A549 (cell line): ENCODE measurements at places on chromosomes 5 and 9.

DNA sequence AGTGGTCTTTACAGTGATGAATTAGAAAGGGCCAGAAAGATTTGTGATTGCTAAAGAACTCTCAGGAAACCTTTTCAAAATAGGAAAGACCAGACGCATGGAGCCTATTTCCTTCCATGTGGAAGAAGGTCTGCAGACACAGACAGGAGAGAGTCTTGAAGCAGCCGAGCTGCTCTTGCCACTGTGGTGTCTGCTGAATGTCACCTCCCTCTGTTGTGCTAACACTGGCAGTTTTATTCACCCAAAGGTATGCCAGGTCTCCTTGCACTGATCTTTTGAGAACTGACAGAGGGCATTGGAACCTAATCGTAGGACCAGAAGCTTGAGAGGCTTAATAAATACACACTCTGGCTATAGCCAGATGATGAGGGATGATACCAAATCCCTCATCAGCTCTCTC lies 108.7 kb downstream of the SREK1 start:
- DNase-seq = no peak

GRCh38 chr5:51104556-51104955 lies 278.7 kb upstream of the ISL1 start:
- no peak for DNase-seq

GRCh38 chr5:160520609-160521391 lies 99.1 kb downstream of the PTTG1 start:
- no peak for DNase-seq

GRCh38 chr9:89367726-89368437 lies 49.6 kb downstream of the SECISBP2 start:
- no peak for DNase-seq

DNA sequence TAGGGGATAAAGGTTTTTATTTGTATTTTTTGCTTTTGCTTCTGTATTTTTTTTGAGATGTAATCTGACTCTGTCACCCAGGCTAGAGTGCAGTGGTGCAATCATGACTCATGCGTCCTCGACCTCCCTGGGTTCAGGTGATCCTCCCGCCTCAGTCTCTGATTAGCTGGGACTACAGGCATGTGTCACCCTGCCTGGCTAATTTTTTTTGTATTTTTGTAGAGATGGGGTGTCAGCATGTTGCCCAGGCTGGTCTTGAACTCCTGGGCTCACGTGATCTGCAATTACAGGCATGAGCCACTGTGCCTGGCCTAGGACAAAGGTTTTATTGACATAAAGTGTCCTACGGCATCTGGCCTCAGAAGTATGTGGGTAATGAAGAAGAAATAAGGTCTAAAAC lies 297.1 kb upstream of the C9orf72 start:
- no peak for DNase-seq

DNA sequence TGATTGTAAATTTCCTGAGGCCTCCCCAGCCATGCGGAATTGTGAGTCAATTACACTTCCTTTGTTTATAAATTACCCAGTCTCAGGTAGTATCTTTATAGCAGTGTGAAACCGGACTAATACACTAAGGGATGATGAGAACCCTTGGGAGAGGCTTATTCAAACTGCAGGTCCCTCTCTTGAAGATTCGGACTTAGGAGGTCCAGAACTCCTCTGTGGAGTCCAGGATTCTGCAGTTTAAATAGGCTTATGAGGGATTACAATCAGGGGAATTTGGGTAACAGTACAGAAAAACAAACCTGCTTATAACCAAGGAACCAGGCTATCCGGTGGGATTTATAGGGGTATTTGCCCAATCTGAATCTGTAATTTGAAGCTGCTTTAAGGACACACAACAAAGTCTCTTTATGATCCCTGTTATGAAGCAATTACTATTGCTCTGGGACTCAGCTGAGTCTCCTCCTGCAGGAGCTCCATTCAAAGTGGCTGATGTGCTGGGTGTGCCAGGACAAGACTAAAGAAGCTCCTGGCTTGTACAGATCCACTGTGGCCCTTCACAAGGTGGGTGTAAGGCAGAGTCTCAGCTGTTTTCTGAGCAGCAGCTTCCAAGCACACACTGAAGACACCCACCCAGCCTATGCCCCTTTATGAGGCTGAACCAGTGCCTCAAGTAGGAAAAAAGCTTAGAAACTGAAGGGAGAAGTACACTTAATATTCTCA lies 41.8 kb upstream of the LHFPL2 start:
- DNase-seq = no peak

DNA sequence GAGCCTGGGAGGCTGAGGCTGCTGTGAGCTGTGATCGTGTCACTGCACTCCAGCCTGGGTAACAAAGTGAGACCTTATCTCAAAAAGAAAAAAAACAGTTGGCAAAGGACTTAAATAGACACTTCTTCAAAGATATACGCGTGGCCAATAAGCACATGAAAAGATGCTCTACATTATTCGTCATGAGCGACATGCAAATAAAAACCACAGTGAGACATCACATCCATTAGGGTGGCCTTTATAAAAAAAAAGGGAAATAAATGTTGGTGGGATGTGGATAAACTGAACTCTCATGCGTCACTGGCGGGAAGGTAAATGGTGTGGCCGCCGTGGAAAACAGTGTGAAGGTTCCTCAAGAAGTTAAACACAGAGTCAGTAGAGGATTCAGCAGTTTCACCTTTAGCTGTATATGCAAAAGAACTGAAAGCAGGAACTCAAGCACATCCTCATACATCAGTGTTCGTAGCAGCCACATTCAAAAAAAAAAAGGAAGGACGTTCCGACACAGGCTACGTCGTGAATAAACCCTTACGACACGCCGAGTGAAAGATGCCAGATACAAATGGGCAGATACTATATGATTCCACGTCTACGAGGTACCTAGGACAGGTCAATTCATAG lies 24.5 kb upstream of the NRARP start:
- no peak for DNase-seq

- DNase-seq = no peak
Measured at GRCh38 chr5:112529525-112529924, 110.4 kb upstream of the EPB41L4A start.

DNA sequence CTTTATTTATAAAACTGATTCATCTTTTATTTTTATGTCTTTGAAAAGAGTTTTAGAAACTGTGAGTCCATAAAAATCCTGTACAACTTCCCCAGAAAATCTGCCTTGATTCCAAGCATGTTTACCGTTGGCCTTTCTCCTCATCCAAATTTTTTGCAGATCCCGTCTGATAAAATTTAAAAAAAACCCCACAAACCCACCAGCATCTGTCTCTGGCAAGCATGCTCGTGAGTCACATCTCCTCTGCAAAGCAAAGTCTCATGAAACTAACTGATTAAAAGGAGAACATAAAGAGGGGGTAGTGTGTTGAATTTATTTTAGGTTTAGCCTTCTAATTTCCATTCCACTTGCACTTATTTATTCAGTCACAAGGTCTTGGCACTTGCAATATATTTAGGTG lies 109.4 kb downstream of the MAT2B start:
- no peak for DNase-seq

DNA sequence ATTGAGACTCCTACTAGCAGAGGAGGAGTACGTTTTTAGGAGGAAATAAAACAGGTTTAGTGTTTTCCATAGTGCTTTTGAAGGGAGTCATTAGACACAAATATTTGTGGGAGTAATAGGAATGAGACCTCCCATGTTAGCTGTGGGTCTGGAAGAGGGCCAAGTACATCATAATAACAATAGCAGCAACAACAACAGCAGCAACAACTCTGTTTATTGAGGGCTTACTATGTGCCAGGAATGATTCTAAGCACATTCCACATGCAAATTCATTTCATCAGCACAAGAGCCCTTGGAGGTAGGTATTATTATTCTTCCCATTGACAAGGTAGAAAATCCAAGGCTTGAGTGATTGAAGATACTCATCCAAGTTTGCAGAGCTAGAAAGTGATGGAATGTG lies 384.2 kb upstream of the RPS23 start:
- no peak for DNase-seq

DNA sequence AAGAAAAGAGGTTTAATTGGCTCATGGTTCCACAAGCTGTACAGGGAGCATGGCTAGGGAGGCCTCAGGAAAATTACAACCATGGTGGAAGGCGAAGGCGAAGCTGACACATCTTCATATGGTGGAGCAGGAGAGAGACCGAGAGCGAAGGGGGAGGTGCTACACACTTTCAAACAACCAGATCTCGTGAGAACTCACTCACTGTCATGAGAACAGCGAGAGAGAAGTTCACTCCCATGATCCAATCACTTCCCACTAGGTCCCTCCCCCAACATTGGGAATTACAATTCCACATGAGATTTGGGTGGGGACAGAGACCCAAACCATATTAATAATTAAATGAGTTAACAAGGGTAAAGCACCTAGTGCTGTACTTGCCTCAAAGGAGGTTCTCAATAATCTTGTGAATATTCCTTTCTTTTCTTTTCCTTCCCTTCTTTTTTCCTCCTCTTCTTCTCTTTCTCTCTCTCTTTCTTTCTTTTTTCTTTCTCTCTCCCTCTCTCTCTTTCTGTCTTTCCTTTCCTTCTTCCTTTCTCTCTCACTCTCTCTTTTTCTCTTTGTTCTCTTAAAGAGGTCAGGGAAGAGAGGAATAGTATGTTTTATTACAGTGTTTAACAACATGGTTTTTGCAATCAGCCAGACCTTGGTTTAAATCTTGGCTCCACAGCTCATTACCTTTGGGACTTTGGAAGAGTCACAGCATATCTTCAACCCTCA lies 29.0 kb downstream of the TNFSF15 start:
- DNase-seq = no peak

DNA sequence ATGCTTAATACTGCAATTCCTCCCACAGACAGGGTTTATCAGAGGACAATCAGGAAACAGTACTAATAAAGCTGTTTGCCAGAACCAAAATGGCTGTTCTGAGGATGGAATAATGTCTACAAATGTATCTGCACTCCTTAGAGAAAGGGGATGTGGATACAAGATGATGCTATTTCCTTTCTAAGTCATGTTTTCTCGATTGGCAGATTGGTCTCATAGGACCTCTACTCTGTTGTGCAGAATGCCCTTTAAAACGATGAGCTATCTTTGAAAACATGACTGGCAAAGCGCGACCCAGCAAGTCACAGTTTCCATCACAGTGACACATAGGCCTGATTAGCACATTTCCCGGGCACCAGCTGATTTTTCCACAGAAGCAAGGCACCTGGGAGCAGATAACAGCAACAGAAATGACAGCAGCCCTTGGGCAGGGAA lies 54.0 kb downstream of the AOPEP start:
- no peak for DNase-seq

GRCh38 chr9:129006328-129007034 lies 21.6 kb downstream of the SH3GLB2 start:
- DNase-seq = peak; percentile 82

DNA sequence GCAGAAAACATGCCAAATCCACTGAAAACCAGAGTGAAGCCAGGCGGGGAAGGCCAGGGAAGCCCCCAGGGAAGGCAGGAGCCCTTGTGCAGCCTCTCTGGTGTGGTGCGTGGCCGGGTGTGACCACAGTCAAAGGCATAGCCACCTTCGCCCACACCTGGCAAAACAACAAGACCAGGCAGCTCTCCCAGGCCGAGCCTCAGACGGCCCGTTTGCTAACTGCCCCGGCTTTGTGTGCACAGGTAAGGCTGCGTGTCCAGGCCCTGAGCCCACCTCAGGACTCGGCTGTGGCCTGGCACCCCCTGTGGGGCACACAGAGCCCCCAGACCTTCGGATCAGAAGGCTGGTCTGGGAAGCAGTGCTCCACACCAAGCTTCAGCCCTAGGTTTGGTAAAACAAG lies 6.1 kb downstream of the TMEM250 start:
- no peak for DNase-seq

DNA sequence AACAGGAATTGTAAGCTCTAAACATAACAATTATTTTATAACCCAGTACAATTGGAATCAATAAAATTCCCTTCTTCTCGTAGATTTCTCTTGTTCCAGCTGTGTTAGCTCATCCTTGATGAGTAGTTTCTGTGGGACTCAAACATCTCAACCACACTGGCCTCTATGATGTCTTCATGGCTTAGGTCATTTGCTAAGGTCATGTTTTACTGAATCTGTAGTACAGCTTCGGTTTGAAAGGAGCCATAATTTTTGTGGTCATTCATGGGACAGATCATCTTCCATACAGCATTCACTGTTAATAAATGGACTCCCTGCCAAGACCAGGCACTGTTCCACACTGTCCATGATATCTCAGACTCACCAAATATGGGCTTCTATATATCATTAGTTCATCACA lies 369.0 kb upstream of the RFX3 start:
- DNase-seq = no peak

- no peak for DNase-seq
Measured at GRCh38 chr5:160938532-160938931, 86.5 kb upstream of the ATP10B start.

- DNase-seq = no peak
Measured at GRCh38 chr5:140242890-140243585, 59.9 kb downstream of the PFDN1 start.

GRCh38 chr9:13165236-13165945 lies 114.1 kb downstream of the MPDZ start:
- DNase-seq = no peak

DNA sequence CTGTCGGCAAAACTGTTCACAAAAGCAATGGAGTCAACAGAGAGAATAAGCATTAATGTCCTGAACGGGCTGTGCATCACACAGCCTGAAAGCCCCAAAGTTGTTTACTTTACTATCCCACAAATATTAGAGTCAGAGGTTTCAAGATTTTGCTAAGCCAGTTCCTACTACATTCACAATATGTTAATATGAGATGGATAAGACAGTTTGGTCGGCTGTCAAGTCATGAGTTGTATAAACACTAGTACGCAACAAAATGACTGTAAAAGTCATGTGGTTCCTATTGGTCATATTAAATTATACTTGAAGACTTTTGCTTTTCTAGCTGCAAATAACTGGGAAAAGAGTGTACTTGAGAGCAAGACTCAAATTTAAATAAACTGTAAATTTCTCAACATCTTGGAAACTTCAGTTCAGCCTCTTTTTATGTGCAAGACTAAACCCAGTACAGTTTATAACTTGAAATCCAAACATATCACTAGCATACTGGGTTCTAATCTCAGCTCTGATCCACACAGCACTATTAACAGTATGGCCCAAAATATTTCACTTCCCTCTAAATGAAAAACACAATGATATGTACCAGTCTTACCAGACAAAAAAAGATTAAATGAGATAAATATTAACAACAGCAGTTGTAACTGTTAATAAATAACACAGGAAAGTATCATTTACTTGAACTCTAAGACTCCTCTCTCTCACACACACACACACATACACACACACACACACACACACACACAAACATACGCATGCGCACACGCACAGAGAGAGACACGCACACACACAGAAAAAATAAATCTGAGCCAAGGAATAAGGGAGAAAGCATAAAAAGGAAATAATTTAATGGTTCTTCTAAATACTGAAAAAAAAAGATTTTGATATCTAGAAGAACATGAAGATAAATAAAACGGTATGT lies 33.1 kb downstream of the FANCC start:
- no peak for DNase-seq

DNA sequence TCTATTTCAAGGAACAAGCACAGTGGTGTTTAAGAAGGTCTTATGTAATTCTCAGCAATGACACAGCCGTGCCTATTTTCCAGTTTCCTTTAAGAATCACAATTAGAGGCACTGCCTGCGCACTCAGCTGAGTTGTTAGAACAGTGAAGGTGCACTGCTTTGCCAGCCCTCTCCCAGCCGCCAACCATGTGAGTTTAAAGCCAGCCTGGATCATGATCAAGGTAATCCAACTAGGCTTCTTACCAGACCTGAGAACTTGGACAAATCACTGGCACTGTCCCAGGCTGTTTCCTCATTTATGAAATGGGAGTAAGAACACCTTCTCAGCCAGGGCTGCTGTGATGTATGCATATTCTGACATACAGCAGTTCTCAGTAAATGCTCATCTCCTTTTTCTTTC lies 99.6 kb downstream of the ASTN2 start:
- no peak for DNase-seq
